ENCODE measurements at places on chromosomes 12 and 14.
A peak's percentile ranks its signal among the peaks of the same experiment; 100 is the strongest.

- DNase-seq, result no peak
Measured at GRCh38 chr14:28744126-28744525, 22.5 kb upstream of the FOXG1 start.

- no peak for DNase-seq
Measured at GRCh38 chr12:18567787-18568186, 170.0 kb downstream of the PLCZ1 start.

- DNase-seq, result no peak
Measured at GRCh38 chr12:54590978-54591591, 2.6 kb upstream of the PPP1R1A start.

DNA sequence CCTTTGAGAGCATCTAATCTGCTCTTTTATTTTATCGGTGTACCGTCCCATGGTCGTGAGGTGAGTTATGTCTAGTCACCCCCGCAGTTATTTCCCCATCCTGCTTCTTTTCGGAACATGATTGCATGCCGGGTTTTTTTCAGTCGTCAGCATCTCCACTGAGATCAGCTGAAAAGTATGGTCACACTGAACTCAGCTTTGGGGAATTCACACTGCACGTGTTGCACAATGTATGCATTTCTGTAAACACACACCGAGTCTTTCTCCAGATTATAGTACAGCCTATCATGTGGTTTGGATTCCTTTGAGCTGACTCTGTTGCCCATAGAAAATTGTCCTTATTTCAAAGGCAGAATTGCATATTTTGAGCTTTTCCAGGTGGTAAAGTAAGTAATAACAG is 24.6 kb downstream of the PLXNC1 start:
- DNase-seq, result no peak

- no peak for DNase-seq
Measured at GRCh38 chr14:74409441-74409840, 16.6 kb downstream of the SYNDIG1L start.

- DNase-seq, result no peak
Measured at GRCh38 chr12:52906191-52906601, 1.3 kb upstream of the KRT8 start.

- no peak for DNase-seq
Measured at GRCh38 chr14:79724934-79725717, 486.2 kb downstream of the DIO2 start.

GRCh38 chr12:6080149-6081045 is 44.1 kb downstream of the VWF start:
- no peak for DNase-seq

- DNase-seq, result no peak
Measured at GRCh38 chr12:104669851-104670337, 213.1 kb downstream of the CHST11 start.

- DNase-seq, result no peak
Measured at GRCh38 chr14:98803196-98803595, 468.8 kb downstream of the BCL11B start.

DNA sequence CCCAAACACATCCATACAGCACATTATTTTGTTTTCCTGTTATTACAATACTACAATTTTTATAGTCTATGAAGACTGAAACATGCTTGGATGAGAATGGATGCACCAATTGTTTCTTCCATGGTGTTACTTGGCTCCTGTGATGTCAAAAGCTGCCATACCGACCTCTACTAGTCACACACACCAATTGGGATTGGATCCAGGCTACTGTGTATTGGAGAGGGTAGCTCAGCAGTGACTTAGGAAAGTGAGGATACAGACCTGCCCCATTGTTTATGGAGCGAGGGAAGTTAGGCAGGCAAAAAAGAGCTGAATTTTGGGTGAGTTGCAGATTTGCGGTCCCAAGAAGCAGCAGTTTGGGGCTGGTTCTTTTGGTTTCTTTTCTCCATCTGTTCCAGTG is 30.8 kb upstream of the AKAP6 start:
- no peak for DNase-seq

DNA sequence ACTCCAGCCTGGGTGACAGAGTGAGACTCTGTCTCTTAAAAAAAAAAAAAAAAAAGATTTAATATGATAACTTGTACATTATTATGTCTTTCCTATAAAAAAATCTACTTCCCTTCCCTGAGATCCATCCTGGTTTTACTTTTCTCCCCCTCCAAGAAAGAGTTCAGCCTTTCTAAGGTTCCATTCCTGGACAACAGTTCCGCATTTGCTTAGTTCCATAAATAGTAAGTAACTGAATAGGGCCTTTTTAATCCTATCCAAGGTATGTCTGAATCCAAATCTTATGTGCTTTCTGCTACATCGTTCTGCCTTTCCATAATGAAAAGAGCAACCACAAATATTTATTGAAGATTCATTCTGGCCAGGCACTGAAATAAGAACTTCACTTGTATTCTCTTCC is 187.8 kb downstream of the DACT1 start:
- no peak for DNase-seq

- DNase-seq, result no peak
Measured at GRCh38 chr12:111111681-111112080, 191.3 kb upstream of the MYL2 start.

DNA sequence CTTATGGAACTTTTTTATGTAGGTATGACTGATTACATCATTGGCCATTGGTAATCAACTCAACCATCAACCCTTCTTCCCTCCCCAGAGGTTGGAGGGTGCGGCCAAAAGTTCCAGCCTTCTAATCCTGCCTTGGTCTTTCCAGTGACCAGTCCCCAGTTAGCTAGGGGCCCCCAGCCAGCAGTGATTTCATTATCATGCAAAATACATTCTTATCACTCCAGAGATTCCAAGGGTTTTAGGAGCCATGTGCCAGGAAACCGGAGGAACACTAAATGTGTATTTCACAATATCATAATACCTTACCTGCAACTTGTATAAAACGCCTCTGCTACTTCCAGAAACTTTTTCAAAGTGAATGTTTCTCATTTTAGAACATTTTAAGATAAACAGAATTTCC is 181.5 kb upstream of the PELI2 start:
- no peak for DNase-seq

- no peak for DNase-seq
Measured at GRCh38 chr14:95237121-95237957, 80.0 kb upstream of the DICER1 start.

- DNase-seq, result no peak
Measured at GRCh38 chr14:96752594-96752993, 44.6 kb upstream of the VRK1 start.

DNA sequence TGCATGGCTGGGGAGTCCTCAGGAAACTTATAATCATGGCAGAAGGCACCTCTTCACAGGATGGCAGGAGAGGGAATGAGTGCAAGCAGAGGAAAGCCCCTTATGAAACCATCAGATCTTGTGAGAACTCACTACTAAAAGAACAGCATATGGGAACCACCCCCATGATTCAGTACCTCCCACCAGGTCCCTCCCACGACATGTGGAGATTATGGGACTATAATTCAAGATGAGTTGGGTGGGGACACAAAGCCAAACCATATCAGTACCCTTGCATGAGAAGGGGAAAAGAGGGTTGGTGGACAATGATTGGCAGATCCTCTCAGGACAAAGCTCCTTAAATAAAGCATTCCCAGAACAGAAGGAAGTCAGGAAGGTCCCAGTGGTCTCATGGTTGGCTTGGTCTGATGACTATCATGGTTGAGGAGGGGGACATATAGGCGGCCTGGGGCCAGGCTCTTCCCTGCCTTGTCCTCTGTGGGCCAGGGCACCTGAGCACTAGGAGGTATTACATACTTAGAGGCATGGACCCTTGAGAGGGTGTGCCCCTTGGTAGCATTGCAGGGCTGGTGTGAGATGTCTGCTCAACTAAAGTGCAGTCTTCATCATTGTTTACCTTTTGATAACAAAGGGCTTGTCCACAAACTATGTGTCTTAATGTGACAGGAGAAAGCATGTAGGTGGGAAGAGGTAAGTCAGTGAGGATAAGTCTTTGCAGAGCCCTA is 22.2 kb downstream of the HSD17B6 start:
- no peak for DNase-seq

DNA sequence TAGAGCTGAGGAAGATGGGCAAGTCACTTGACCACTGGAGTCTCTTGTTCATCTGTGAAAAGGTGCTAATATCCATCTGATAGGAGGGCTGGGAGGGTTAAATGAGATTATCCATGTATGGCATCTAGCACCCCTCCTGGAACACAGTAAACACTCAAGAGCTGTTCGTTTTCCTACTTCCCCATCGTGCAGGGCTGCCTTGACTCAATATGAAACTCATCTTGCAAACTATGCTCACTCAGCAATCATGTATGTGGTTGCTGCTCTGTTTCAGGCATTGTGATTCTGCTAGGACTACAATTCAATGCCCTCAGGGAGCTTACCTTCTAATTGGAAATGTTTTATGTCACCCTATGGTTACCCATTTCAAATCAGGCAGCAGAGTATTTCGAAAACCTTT is 395.6 kb downstream of the BCAT1 start:
- no peak for DNase-seq

GRCh38 chr12:52434760-52435530 is 774 bp upstream of the KRT75 start:
- DNase-seq, result no peak

GRCh38 chr14:49516286-49516685 is 69.9 kb downstream of the RPS29 start:
- no peak for DNase-seq

DNA sequence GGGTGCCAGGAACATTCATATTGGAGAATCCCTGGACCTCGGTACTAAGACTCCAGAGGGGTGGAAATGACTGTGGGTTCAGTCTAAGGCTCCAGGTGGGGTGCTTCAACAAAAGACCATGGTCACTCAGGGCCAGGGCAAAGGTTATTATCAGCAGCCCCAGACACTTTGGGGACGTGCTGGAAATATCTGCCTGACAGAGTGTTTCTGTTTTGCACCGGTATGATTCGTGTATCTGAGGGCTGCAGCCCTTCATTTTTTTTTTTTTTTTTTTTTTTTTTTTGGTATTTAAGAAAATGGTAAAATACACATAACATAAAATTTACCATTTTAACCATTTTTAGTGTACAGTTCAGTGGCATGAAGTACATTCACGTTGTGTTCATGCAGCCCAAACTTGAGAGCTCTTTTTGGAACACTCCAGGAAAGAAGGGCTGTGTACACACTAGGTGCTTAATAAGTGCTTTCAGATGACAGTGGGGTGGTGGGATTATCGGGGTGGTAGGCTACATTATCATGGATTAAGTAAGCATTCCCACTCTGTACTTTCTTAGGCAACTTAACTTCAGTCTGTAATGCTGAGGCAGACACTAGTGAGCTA is 120.3 kb downstream of the CHST11 start:
- no peak for DNase-seq

DNA sequence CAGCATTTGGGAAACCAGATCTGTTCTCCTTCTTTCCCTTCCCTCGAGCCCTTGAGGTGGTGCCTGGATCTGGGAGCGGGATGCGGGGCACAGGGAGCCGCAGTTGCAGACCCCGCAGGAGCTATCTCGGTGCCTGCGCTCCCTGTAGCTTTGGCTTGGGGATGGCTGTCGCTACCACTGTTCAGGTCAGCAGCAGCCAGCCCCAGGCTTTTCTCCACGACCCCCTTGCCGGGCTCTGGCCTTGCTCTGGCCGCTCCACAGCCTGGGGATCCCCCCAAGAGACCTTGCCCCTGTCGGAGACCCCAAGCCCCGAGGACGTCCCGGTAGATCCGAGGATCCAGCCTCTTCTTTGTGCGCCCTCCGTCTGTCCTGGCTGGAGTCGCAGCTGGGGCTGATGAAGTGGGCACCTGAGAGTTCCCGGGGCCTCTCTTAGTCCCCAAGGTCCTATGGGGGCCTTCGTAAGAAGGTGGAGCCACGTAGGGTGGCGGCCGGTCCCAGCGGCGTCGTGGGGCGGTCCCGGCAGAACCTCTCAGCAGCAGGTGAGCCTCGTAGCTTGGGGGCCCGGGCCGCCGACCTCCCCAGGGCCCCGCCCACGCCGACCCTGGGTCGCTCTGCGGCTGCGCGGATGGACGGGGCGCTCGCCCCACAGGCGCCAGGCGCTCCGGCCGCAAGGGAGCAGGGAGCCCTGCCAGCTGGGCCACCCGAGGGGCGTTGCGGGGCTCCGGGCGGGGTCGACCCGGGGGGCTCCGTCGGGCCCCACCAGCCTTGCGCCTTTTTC is 1.3 kb downstream of the DDN start:
- DNase-seq, result no peak

DNA sequence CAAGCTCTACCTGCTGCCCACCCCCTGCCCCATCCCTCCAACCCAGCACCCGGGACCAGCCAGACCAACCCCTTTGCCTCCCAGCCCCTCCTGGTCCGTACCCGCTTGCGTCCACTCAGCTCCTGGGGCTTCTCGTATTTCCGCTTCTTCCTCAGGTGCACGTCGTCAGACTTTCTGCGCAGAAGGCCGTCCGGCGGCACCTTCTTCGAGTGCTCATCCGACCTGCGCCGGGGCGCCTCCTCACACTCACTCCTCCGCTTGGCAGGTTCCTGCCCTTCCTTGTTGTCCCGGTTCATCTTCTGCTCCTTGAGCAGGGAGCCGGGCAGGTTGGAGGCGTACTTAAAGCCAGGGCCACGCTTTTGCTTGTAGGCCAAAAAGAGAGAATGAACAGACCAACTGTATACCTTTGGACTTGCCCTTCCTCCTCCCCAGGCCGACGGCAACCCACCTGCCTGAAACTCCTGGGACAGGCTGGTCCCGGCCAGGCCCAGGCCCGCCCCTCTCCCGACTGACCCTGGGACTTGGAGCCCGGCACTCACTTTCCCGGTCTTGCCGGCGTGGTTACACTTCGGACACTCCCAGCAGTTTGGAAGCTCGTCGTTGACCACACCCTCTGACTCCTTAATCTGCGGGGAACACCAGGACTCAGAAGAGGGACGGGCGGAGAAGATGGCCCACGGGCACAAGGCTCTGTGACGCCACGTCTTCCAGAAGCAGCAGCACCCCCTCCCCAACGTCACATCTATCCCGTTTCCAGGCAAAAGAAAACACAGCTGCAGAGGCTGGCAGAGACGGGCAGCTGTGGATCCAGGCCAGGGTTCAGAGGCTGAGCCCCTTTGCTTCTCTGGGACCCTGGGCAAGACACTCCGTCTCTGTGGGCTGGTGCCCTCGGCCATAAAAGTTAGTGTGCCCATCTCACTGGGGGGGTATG is 44.3 kb downstream of the RNF34 start:
- no peak for DNase-seq

GRCh38 chr12:25249931-25250738 is 594 bp downstream of the KRAS start:
- peak; percentile 30 for DNase-seq

GRCh38 chr14:97975216-97975615 is 1178.0 kb downstream of the VRK1 start:
- DNase-seq, result no peak

Measured in stimulated activated CD8-positive, alpha-beta memory T cell treated with anti-CD3 and anti-CD28 coated beads, Interleukin-2, amount 100 ng/mL, for 1 hour (primary cell).